Ovary (tissue), 10 donors: ENCODE measurements at places on chromosomes 6 and 20. TPM values are rescaled to one million over a fixed set of nuclear protein-coding genes. Genes with fewer than 3 reads are reported as not detected.

Gene GABRR1
- 0.07 TPM for polyA plus RNA-seq

GRCh38 chr6:52227495-52227894, 16.8 kb downstream of the IL17F start:
- DNase-seq, result no peak

GRCh38 chr20:32894711-32895355, 36.1 kb downstream of the EFCAB8 start:
- DNase-seq, result no peak

DNA sequence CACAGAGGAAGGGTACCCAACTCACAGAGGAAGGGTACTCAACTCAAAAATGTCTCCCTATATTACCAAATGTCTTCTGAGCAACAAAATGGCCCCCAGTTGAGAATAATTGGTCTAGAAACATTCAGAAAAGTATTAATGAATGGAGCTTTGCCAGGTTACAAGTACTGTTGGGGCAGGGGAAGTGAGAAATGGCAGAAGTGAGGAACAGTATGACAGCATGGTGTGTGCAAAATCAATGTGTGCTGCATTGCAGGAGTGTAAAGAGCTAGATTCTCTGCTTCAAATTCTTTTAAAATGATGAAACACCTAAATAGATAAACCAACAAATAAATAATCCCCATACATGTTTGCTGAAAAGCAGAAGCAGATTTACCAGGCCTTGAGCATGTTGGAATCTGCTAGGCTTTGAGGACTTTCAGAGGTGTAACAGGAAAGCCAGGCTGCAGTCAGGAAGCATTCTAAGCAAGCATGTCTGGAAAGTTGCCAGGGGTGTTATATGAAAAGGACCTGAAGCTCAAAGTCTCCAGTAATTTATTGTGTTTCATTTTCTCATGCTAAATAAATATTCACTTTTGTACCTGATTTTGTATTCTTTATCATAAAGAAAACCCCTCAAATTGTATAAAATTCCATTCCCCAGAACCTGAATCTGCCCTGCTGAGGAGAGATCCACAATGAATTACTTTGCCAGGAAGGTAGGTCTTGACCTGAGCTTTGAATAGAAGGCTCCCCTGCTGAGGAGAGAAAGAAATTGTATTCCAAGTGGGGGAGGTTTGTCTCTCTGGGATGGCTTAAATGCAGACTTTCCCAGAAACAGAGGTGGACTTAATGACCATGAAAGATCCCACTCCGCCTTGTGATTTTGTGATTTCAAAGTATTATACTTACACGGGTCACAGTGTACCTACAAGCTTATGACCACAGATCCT, 265.0 kb upstream of the MARCKS start:
- no peak for DNase-seq

Gene DUSP15
- 2.5 TPM for polyA plus RNA-seq

Gene RTEL1
- 6.2 TPM for polyA plus RNA-seq

DNA sequence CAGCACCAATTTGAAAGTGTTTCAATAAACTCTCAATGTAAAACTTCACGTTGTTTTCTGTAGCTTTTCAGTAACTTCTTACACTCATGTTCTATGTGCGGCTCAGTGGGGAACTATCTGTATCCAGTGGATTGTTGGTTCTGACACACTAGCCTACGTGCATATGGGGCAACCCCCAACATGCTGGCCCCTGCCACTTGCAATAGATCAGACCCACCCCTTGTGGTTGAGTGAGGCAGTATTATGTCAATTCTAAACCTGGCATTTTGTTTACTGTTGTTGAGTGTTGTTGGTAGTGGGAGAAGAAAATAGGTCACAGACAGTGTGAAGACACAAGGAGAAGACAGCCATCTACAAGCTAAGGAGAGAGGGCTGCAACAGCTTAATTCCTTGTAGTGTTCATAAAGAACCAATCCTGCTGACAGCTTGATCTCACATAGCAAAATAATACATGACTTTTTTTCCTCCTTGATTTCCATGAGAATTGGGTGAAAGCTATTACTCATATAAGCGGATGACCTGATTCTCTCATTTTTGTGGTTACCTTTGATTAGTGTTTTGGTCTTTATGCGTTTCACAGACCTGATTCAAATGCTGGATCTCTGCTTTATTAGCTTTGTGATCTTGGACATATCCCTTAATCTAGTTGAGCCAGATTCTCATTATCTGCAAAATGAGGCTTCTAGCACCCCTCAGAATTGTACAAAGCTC, 320.4 kb downstream of the LAMA2 start:
- DNase-seq, result no peak

Gene CDK19
- 15.7 TPM for polyA plus RNA-seq

DNA sequence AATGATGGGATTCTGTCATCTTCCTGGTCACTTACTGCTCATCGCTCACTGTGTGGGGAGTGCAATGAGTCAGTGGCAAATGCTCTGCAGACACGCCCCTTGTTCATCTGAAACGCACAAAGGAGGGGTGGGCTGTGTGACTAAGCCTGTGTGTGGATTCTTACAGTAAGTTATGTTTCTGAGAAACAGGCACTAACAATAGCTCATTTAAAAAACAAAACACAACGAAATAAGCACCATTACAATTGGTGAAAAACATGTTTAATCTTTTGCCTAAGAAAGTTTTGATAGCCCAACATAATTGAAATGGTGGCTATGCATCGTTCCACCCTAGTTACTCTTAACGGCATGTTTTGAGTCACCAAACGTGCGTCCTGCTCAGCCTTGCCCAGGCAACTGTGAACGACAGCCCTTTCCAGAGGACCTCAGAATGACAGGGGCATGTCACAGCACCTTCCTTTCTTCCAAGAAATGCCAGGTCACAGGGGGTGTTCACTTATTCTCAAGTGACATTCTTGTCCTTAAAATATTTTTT, 118.4 kb upstream of the SGK1 start:
- DNase-seq, result no peak

Gene GGT7
- polyA plus RNA-seq, result 4.4 TPM

GRCh38 chr6:5998711-5999687, 7.7 kb downstream of the NRN1 start:
- DNase-seq, result no peak
